ENCODE measurements at places on chromosomes 1 and 21.

DNA sequence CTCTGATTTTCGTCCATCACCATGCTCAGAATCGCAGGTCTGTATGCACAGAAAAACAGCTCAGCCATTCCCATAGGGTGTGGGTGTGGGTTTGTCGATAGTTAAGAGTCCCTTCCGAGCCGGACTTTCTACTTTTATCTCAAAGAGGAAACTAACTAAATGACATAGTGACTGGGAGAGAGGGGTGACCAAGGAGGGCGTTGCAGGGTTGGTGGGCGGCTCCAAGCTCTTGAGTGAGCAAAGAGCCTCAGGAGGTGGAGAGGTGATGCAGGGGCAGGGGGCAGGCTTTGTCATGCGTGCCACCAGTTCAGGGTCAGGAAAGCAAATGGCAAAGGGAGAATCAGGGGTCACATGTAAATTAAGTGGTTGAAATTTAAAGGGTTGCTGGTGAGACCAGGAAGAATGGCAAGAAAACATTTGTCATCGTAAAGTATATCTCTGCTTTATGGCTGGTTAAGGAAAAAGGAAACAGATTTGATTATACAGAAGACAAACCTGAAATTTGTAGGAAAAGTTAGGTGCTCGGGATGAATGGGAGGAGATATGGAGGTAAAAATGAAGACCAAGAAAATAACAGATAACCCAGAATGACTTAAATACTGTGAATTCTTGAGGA, 249.0 kb downstream of the SETD4 start:
- no peak for DNase-seq

GRCh38 chr1:53391296-53391695, 63.4 kb upstream of the LRP8 start:
- DNase-seq, result no peak

GRCh38 chr1:24316645-24317044, 2.5 kb upstream of the GRHL3 start:
- DNase-seq, result no peak

DNA sequence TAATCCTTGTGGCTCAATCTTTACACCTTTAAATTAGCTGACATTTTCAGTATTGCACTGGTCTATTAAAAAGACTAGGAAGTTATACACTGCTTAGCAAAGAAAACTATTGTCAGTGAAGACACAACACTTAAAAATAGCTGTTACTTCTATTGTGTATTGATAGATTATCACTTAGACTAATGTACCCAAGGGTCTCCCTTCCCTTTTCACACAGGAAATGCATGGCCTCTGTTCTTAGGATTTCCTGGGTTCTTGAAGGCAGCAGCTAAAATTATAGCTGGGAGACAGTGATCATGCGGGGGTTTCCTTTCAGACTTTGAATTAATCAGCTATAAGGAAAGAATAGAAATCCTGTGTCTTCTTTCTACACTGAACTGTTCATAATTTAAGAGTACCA, 12.8 kb downstream of the DIP2A start:
- DNase-seq, result no peak

GRCh38 chr1:228739826-228740225, 4.5 kb downstream of the RHOU start:
- DNase-seq, result no peak

- DNase-seq, result no peak
Measured at GRCh38 chr1:200262326-200262965, 147.4 kb downstream of the ZNF281 start.

- no peak for DNase-seq
Measured at GRCh38 chr1:156516821-156517220, 16.2 kb upstream of the MEF2D start.

GRCh38 chr1:68010090-68010489, 40.3 kb downstream of the DIRAS3 start:
- DNase-seq, result no peak

DNA sequence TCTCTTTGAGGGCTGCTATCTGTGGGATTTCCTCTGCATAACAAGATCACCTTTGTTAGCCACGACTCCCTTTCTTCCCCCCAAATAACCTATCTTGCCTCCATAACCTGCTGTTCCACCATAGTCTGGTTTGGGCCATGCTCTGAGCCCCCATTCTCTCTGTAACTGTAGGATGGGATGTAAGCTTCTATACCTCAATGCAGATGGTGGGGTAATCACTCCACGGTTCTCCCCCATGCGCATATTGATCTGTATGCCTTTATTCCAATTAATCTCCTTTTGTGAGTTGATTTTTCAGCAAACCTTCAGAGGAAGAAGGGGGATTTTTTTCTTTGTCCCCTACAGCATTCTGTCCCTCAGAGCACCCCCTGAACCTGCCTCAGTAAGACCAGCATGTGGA, 170.1 kb upstream of the IRF2BP2 start:
- DNase-seq, result no peak

DNA sequence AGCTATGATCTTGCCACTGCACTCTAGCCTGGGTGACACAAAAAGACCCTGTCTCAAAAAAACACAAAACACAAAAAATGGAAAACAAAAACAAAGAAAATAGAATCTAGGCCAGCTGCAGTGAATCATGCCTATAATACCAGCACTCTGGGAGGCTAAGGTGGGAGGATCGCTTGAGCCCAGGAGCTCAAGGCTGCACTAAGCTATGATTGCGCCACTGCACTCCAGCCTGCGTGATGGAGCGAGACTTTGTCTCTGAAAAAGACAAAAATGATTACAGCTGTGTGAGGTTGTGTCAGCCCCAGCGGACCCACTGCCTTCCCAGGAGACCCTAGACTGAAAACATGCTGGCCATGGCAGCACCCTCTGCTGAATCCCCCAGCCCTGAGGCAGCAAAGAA, 80.2 kb upstream of the ZBTB40 start:
- no peak for DNase-seq

DNA sequence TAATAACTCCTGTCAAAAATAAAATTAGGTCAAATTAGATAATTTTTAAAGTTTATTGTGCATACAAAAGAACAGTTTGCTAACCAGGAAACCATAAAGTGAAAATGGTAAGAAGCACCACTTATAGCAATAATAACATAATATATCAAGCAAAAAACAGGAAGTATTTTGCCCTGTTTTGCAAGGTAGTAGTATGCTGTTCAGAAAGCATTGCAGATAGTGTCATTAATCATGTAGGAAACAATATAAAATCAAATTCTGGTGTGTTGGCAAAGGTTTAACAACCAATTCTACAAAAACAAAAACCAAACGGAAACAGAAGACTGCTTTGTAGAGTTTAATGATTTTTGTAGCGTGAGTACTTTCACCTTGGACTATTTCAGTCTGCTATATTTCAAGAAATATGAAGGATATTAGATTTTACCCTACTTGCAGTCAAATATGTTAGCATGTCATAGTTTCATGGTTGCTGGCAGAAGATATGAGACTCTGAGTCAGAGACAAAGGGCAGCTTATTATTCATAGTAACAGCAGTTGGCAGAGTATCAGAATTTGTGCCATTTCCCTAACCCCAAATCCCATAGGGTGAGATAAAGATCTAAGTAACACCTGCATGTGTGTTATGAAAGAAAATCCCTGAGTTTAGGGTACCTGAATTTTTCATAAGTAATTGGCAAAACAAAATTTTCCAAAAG, 729.0 kb upstream of the BRINP3 start:
- DNase-seq, result no peak
